ENCODE measurements at places on chromosomes 7 and 10.

DNA sequence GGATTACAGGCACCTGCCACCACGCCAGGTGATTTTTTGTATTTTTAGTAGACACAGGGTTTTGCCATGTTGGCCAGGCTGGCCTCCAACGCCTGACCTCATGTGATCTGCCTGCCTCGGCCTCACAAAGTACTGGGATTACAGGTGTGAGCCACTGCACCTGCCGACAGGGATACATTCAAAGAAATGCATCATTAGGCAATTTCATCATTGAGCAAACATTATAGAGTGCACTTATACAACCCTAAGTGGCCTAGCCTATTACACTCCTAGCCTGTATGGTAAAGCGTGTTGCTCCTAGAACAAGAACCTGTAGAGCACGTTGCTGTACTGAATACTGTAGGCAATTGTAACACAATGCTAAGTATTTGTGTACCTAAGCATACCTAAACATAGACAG lies 350.3 kb downstream of the GALNT17 start:
- DNase-seq = no peak

DNA sequence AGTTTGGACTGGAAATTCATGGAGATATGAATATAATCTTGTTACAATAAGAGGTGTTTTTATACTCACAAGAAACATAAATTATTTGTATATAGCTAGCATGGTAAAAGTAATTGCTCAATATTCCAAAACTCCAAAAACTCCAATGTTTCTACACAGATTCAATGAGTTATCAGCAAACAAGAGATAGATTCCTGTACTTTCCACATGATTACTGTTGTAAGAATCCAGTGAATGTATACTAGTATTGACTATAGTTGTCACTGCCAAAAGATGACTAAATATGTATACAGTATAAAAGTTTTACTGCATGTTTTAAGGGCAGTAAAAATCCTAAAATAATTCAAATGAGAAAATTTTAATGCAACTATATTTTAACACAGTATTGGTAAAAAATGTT lies 10.7 kb downstream of the ATOH7 start:
- no peak for DNase-seq

GRCh38 chr7:119974972-119975371 lies 298.0 kb upstream of the KCND2 start:
- no peak for DNase-seq

- DNase-seq = no peak
These were observed 46.9 kb upstream of the GDF10 start for GRCh38 chr10:47253030-47253637.

DNA sequence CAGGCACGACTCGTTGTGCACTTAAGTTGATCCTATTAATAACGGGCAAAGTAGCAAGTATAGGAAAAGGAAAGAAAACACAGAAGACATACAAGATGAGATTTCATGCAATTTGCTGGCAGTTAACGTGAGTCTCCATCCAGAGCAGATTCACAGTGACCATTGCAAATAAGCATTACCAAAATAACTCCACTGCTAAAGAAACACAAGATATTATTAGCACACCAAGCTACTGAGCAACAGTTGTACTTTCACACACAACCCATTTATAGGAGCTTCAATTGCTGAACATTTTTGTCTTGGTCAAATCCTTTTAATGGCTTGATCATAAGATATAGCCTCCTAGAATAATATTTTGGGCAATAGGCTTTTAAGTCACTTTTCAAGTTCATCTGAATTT lies 187.7 kb upstream of the HGF start:
- no peak for DNase-seq

DNA sequence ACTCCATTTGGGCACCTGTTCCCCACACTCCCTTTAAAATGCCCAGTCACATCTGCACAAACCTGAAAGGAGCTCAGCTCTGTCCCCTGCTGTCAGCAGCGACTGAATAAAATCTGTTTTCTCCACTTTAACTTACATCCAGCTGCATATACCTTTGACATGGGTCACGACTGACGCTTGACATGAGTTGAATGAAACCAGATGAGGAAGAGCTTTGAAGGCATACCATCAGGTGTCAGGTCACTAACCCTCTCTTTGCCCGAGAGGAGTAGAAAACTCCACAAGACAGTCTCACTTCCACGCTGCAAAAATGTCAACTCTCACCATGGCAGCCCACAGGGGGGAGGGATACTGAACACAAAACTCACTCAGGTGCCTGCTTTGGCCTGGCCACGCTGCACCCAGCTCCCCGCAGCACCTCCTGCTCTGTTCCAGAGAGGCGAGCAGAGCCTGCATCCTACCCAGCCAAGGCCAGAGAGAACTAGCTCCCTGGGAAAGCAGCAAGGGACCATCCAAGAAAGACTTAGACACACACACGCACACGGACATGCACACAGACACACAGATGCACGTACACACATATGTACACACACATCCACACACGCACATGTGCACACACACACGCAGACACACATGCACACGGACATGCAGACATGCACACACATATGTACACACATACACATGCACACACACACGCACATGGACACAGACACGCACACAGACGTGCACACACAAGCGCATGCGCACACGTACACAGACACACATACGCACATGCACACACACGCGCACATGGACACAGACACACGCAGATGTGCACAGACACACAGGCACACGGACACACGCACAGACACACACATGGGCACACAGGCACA lies 191.0 kb downstream of the MAD1L1 start:
- DNase-seq = no peak

DNA sequence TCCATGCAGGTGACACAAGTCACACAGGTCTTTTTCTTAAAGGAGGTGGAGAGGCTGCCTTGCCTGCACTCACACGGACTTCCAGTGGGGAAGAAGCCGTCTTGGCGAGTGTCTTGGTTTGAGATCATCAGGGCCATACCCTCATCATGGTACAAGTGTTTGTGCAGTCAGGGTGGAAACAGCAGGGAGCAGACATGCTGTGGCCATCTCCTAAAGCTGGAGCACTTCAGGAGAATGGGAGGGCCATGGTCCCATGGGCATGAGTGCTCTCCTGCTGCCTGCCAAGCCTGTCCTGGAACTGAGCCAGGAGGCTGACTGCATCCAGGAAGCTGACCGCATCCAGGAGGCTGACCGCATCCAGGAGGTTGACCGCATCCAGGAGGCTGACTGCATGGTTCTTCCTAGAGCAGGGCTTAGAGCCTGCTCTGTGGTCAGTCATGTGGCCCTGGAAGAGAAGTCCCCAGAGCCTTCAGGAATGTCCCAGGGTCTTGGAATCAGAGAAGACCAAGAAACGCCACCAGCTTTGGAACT lies 98.4 kb downstream of the ADARB2 start:
- no peak for DNase-seq

GRCh38 chr10:130218936-130219335 lies 82.7 kb downstream of the GLRX3 start:
- DNase-seq = no peak

GRCh38 chr7:19121977-19122588 lies 4.6 kb upstream of the TWIST1 start:
- DNase-seq = no peak

- DNase-seq = no peak
These were observed 9.4 kb downstream of the SH2B2 start for GRCh38 chr7:102296179-102296438.

DNA sequence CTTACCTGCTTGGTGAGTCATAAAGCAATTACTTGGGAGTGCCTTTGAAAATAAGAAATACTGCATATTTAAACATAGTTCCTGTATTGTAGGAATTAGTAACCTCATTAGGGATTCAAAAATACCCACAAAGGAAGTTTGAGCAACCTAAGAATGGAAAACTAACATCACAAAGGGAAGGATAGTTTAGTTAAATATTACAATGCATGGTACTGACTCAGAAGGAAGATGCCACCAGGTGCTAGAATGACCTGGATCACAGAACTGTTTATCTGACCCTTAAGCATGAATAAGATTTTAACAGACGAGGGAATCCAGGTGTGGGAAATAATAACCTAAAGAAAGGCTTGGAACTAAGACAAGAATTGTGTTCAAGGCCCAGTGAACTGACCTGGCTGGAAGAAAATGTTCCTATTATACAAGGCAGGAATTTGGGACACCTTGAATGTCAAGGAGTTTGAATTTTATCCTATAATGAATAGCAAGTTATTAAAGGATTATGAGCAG lies 106.4 kb downstream of the GSAP start:
- DNase-seq = no peak

DNA sequence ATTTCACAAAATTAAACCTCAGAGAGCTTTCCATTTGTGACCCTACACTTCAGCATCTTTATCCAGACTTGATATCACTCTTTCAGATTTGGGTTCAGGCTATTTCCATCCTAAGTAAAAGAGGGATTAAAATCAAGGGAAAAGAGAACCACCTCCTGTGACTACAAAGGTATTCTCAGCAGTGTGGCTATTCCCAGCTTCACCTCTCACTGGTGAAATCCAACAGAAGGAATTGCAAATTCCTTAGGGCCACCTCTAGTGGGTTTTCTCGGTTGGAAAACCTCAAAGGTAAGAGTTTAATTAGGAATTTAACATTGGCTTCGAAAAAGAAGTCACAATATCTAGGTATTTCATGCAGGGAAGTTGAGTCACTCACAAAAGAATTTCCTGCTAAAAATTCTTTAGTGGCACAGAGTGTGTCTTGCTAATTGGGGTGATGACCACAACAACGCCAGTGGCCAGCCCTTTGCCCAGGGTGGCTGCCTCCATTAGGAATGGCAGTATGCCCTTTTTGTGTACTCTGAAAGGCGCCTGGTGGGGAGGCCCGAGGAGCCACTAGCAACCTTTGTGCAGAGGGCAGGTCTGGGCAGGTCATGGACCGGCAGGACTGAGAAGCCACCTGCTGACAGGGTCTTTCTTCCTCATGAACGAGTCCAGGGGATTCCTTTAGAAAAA lies 52.2 kb downstream of the SEM1 start:
- DNase-seq = no peak

DNA sequence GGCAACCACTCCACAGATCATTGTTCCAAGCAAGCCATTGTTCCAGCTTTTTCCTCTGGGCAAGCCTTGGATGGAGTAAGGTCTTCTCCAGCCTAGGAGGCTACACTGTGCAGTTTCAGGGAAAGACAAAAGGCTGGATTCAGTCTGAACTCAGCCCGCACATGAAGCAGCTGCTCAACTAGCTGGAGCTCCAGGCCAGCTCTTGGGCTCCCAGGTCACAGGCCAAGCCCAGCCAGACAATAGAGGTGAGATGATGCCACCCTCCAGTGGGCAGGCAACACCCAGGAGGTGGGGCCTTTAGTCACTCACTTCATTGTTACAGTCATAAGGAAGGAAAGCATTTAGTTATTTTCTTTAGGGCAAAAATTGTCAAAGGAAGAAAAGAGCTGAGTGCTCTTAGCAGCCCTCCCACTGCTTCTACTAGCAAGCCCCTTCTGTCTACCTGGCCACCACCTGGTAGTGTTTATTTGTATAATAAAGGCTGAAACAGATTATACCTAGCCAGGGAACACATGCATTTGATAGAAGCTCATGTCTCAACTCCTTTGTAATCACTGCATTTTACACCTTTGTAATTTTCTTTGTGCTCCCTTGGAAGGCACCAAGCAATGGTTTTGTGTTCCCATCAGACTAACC lies 253.4 kb downstream of the WDR11 start:
- DNase-seq = no peak

DNA sequence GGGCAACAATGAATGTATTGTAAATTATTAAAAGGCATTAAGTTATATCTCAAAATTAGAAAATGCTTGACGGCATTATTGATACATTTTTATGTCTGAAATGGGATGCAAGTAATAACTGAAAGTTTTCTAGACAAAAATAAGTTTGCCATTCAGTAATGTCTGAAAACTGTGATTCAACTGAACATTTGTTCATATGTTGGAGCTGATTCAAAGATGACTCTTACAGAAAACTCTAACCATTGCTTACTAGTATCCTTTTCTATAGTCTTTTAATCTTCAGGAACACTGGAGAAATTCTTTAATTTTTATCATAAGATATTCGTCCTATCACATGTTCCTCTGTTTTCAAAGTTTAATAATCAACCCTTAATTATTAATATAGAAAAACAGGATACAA lies 71.1 kb upstream of the TFEC start:
- DNase-seq = no peak

- no peak for DNase-seq
These were observed 123.9 kb upstream of the FZD8 start for GRCh38 chr10:35765996-35766395.

DNA sequence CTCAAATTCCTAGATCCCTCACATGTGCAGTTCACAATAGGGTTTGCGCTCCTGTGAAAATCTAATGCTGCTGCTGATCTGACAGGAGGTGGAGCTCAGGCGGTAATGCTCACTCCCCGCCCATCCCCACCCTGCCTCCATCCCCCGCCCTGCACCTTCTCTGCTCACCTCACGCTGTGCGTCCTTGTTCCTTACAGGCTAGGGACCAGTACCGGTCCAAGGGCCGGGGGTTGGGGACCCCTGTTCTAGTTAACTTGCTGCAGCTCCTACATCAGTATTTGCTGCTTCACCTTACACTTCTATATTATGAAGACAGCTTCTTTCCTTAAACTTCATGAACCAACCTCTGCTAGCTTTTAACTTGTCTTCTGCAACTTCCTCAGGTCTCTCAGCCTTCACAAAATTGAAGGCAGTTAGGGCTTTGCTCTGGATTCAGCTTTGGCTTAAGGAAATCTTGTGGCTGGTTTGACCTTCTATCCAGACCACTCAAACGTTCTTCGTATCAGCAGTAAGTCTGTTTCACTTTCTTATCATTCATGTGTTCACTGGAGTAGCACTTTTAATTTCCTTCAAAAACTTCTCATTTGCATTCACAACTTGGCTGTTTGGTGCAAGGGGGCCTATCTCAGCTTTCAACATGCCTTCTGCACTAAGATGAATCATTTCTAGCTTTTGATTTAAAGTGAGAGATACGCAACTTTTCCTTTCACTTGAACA lies 1.7 kb upstream of the TNKS2 start:
- DNase-seq = peak; percentile 33

DNA sequence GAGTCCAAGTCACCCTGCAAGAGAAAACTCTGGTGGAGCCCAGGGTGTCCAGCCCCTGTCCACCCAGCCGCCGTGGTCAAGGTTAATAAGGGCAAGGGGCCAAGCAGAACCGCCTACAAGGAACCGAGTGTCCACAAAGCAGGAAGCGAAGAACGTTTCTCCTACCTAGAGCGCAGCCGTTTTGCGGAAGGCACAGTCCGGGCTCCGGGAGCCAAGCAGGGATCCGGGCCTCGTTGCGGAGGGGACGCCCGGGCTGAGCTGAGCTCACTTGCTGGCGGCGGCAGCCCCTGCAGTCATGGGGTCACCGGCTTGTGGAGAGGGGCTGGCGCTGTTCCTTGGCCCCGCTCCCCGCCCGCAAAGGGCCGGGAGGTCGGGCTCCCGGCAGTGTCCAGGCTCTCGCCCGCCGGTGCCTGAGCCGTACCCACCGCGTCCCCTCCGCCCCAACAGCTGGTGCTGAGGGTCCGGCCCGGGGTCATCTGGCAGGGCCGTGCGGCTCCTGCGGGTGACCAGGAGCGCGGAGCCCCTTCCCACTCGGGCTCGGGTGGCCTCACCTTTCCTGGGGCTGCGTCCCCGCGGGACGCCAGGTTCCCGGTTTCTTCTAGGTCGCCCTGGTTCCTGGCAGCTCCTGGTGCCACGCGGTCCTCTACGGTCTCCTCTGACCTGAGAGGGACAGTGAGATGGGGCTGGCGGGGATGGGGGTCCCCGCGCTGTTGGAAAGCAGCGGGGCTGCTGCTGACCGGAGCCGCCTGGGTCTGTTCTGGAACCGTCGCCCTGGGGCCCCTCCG lies 14.0 kb upstream of the ZNF273 start:
- DNase-seq = no peak

GRCh38 chr10:48981310-48981907 lies 41.8 kb upstream of the LRRC18 start:
- peak; percentile 15 for DNase-seq

Data from stimulated activated CD4-positive, alpha-beta T cell treated with anti-CD3 and anti-CD28 coated beads, Interleukin-4, amount 100 ng/mL, for 4 hours (primary cell).